ENCODE measurements at places on chromosomes 1 and 21. TPM values are rescaled to one million over a fixed set of nuclear protein-coding genes. Genes with fewer than 3 reads are reported as not detected.

MASP2 gene
- not detected for total RNA-seq

LCA5L gene
- 2.7 TPM for total RNA-seq

RAD54L gene
- 6.6 TPM for total RNA-seq

PRKAA2 gene
- total RNA-seq: 62.4 TPM

ENAH gene
- 126 TPM for total RNA-seq

LIN28A gene
- not detected for total RNA-seq

MEGF6 gene
- total RNA-seq: 6.2 TPM

DEPDC1 gene
- 192 TPM for total RNA-seq

LMX1A gene
- total RNA-seq: not detected

ADORA1 gene
- 0.17 TPM for total RNA-seq

OR2M3 gene
- total RNA-seq: not detected

Data from NCI-H460 (cell line).